ENCODE measurements at places on chromosomes 12 and 14.
A peak's percentile ranks its signal among the peaks of the same experiment; 100 is the strongest.

DNA sequence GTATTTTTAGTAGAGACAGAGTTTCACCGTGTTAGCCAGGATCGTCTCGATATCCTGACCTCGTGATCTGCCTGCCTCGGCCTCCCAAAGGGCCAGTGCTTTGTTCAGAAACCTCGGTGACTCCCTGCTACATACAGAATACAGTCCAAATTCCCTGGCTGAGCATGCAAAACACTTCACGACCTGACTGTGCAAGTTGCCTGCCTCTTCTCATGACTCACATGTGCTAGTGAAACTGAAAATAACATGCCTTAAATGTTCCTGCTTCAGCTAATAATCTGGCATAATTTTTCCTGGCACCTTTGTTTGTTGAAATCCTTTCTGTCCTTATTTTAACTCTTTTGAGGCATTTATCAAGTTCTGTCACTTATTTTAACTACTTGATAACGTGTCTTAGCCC lies 8.2 kb downstream of the DMAC2L start:
- no peak for DNase-seq

GRCh38 chr12:2268471-2269286 lies 215.9 kb downstream of the CACNA1C start:
- DNase-seq, result peak; percentile 78

- DNase-seq, result no peak
These were observed 47.4 kb downstream of the ATF7 start for GRCh38 chr12:53578783-53579182.

DNA sequence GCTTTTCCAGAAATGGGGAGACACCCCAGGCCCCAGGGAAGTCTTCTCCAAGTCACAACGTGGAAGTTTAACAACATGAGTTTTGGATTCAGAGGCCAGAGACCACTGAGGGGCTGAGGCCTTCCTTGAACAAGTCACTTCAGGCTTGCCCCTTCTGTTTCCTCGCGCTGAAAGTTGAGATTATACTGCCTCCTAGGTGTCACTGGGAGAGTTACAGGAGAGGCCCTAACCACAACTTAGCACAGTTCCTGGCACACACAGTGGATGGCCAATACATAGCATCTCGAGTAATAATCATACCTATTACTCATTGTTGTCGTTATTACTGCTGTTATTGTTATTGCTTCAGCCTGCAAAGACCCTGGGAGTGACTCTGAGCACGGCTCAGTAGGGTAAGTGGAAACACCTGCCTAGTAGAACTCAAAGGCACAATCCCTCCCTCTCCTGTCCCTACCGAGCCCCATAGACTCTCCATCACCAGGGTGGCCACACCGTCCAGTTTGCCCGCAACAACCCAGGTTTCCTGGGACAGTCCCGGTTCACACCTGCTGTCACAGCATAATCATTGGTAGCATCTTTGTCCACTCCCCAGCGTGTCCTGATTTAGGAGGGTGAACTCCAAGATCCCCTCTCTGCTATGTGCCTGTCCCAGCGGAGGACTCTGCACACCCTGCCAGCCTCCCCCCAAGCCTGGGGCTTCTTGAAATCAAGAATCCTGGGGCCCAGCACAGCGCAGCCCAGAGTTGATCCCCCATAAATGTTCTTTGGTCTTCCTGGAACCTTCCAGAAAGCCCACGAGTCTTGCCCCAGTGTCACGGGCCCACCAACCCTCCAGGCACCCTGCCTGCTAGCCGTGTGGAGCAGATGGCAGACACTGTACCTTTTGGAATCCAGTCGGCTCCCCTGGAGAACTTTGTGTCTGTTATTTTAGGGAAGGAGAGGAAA lies 85.0 kb downstream of the SYNE3 start:
- no peak for DNase-seq

- no peak for DNase-seq
These were observed 207.7 kb upstream of the SLC16A7 start for GRCh38 chr12:59388176-59388575.

GRCh38 chr12:113378291-113378690 lies 19.9 kb downstream of the PLBD2 start:
- no peak for DNase-seq

- no peak for DNase-seq
These were observed 518.7 kb upstream of the MGAT4C start for GRCh38 chr12:86774841-86775388.

DNA sequence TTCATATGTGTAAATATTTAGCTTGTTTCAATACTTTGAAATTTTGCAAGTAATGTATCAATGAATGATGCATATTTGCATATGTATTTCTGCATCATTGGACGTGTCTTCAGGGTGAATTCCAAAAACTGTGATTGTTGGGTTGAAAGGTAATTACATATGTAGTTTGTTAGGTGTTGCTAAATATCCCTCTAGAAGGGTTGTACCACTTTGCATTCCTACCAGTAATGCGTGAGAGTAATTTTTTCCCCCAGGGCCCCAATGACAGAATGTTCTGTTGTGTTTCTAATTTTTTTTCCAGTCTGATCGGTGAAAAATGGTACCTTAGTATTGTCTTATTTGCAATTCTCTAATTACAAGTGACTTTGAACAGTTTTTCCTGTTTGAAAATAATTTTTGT lies 408.9 kb downstream of the NAV3 start:
- no peak for DNase-seq

DNA sequence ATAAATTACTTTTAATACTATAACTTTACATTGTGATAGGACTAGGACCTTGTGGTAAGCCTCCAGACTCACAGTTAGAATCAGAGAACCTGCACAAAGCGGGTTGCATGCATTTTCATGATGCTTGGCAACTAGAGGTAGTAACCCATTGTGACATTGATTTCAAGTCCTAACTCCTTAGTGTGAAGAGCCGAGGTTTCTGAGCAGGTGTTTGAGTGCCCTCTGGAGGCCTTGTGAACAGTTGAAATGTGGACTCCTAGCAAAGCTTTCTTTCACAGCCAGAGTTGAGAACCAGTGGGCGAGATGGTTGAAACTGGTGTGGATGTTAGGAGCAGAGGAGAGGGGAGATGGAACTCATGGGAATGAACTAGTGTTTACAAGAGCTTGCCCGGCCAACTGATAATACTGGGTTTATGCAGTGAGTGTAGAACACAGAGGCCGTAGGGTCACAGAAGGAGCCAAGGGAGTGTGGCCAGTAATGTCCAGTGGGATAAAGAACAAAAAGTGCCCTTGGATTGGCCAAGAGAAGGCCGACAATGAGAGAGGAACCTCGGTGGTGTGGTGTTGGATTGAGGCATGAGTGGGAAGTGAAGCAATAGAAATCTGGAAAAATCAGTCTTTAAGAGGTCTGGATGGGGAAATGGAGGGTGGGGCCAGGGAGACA lies 10.9 kb downstream of the ZNF664 start:
- DNase-seq, result no peak

- no peak for DNase-seq
These were observed 169.4 kb downstream of the FOXN3 start for GRCh38 chr14:89247457-89248122.

DNA sequence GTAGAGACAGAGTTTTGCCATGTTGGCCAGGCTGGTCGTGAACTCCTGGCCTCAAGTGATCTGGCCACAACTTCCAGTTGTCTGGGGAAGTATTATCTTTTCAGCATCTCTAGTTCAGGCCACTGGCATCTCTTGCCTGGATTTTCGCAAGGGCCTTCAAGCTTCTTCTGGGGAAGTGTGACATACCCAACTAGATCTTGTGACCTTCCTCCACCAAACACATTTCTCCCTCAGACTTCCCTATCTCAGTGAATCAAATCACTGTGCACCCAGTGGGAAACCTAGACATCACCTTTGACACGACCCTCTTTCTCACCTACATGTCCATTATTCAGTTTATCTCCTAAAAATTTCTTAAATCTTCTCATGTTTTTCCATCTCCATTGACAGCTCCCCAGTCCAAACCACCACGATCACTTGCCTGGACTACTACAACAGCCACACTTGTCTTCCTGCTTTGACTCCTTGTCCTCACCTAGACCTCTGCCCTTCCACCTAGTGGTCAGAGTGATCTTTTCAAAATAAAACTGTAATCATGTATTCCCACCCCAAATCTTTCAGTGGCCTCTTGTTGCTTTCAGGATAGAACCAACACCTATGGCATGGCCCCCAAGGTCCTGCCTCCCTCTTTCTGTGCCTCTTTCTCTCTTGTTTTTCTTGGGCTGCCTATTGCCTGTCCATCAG lies 3.3 kb downstream of the EEF1AKMT3 start:
- DNase-seq, result no peak

GRCh38 chr12:130523863-130524614 lies 186.4 kb downstream of the PIWIL1 start:
- DNase-seq, result no peak

DNA sequence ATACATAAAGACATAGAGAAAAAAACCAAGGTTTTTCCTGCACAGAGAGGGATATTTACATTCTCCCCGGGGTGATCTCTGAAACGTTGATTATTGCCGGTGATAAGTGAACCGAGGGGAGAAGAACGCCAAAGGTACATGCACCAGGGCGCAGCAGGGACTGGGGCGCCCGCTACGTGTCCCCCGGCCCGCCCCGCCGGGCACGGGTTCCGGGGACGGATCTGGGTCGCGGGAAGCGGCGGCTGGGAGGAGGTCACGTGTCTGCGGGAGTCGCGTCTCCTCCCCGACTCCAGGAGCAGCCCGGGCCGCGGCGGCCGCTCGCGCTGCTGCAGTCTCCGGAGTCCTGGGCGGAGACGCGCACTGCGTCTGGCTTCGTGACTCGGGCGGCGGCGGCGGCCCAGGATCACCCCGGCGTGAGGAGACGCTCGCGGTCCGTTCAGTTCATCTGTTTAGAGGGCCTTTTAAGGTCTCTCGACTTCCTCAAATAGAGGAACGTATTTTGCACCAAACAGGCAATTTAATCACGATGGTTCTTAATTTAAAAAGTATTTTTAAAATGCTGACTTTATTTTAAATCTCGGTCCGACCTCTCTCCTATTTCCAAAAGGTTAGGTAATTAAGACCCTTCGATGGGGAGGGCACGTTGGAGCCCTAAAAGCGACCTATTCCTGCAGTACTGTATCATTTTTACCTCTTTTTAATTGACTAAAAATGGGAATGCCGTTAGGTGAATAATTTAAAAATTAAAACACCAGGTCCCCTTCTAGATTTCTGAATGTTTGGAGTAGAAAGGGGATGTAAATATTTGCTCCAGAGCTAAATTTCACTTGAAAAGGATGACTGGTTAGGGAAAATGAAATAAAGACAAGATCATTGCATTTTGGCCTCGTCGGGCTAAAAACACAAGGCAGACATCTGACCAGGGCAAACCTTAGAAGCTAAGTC lies 1.8 kb upstream of the BHLHE41 start:
- DNase-seq, result no peak

DNA sequence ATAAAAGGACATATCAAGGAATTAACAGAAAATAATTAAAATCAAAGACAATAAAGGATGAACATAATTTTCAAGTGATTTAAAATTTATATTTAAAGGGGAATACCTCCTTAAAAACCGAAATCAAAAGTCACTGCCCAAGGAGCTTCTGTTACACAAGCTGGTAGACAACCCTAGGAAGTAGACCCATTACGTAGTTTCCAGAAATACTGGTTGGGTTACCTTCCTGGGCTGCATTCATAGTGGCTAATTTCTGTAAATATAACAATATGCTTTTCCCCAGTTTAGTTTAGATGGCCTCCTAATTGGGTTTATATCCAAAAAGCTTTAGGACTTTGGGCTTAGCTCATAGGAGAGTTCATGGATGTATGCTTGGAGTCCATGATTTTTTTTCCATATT lies 2.1 kb upstream of the EDDM3A start:
- DNase-seq, result no peak

GRCh38 chr14:93628048-93628447 lies 160.2 kb downstream of the PRIMA1 start:
- DNase-seq, result no peak

DNA sequence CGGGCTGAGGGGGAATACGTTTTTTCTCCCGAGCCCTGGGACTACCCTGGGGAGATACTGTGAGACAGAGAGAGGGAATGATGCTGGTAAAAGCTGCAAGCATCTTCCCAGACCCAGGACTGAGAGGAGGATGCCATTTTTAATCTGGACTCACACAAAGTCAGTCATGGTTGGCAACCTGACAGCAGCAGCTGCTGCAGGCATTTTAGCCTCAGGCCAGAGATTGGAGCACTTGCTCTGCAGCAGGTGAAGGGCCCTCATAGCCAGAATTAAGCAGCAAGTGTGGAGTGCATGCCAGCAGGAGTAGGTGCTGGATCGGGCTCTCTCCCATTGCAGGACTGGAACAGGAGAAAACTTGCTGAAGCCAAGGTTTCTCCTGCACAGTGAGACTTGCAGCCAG lies 361.1 kb upstream of the CLEC14A start:
- DNase-seq, result no peak

- no peak for DNase-seq
These were observed 455.5 kb upstream of the MGAT4C start for GRCh38 chr12:86711731-86712130.

DNA sequence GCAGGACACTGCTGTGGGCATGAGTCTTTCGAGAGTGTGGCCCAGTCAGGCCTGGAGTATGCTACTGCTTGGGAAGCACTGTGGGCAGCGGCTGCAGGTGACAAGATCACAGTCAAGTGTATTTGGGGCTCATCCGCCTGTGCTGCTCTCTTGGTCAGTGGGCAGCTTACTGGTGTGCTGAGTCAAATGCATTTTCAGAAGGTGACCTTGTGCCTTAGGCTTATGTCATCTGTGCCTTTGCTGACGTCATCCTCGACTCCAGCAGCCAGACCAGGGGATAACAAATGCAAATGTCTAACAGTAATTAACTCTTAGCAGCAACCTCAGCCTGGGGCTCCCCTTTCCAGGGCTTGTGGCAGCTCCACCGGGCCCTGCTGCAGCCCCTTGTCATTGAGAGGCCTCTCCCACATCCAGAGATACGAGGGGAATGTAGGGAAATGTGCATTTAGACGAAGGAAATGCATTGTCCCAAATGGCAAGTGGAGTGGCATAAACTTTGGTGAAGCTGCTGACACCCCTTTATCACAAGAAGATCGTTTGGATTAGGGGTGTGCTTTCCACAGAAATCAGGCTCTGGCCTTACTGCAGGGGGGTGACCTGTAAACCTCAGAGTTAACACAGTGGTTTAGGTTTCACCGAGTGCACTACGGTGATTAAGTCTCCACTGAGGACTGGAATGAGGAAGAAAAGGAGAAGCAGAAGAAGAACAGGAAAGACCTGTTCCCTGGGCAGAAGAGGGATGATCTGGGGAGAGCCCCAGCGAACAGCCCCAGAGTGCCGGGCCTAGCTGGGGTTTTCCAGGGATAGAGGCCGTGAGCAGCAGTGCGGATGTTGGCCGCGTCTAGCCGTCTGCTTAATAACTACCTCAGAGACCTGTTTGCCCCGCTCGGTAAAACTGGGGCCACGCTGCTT lies 39.7 kb downstream of the PSMA6 start:
- DNase-seq, result no peak

- no peak for DNase-seq
These were observed 7.5 kb upstream of the ETFBKMT start for GRCh38 chr12:31651893-31652521.
